ENCODE measurements at places on chromosomes 13 and 19.

GRCh38 chr13:45178349-45179162, 22.3 kb downstream of the KCTD4 start:
- peak; percentile 65 for DNase-seq

GRCh38 chr13:26051231-26051656, 572 bp downstream of the SHISA2 start:
- DNase-seq = peak; percentile 67

DNA sequence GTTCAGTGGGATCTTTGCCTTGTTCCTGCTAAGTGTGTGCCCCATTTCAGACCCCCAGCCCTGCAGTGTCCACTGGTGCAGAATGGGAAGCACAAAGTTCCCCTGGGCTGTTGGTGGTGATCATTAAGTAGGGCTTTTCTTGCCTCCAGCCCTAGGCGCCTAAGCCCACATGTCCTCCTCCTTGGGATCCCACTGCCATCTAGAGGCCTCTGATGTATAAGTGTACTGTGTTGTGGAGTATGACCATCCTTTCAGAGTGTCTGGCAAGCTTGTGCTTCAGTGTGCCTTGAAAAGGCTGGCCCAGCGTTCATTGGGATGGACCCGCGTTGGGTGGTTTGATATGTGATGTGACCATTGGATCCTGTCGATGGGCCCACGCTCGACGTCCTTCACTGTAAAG, 71.2 kb downstream of the WASF3 start:
- DNase-seq = no peak

DNA sequence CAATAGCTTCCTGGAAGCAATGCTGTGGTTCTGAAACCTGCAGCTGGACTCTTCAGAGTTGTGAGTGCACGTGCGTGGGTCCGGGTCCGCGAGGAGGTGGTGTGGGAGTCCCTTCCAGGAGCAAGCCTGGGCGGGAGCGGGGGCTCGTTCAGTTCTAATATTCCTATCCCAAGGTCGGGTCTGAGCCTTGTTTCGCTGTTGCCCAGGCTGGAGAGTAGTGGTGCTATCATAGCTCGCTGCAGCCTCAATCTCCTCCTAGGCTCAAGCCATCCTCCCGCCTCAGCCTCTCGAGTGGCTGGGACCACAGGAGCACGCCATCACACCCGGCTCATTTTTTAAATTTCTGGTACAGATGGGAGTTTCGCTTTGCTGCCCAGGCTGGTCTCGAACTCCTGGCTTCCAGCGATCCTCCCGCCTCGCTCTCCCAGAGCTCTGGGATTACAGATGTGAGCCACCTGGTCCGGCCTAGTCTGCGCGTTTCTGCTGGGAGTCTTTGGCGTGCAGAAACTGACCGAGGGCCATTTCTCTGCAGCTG, 625 bp downstream of the ZFP82 start:
- no peak for DNase-seq

- DNase-seq = no peak
These were observed 27.1 kb upstream of the MYCBP2 start for GRCh38 chr13:77353995-77354394.

DNA sequence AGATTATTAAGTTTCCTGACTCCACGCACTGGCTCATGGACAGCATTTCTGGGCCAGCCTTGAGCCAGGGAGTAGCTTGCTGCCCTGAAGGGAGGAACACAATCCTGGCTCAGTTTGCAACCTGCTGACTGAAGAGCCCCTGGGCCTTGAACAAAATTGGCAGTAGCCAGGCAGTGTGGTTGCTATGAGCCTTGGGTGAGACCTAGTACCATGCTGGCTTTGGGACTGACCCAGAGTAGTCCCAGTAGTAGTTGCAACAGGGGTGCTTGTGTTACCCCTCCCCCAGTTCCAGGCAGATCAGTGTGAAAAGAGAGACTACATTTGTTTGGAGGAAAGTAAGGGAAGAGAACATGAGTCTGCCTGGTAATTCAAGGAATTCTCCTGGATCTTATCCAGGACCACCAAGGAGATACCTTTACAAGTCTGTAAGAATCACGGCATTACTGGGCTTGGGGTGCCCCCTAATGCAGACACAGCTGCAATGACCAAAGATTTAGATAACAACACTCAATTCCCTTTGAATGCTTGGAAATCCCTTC, 22.0 kb downstream of the ITGBL1 start:
- DNase-seq = no peak

- DNase-seq = no peak
These were observed 1291.6 kb upstream of the SLC10A2 start for GRCh38 chr13:104357672-104358354.

GRCh38 chr19:32450217-32450616, 44.6 kb downstream of the DPY19L3 start:
- DNase-seq = no peak

- DNase-seq = no peak
These were observed 199.5 kb downstream of the SUCLA2 start for GRCh38 chr13:47801555-47801954.

- no peak for DNase-seq
These were observed 160.9 kb downstream of the TBC1D4 start for GRCh38 chr13:75321084-75321483.

- no peak for DNase-seq
These were observed 6.0 kb upstream of the KATNAL1 start for GRCh38 chr13:30313311-30313710.

DNA sequence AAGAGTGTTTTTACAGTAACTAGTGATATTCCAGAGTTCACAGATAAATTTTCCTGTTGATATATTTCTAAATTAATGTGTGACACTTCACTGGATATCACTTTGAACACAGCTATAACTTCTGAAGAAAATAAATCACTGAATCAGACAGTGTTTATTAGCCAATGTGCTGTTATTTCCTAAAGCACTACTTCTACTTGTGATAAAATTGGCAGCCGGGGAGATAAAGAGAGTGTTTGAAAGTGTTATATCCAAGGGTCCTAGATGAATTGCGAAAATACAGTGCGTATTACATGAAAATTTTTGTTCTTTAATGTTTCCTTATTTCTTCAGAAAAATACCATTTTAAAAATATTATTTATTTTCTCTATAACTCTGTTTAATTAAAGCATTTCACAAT, 417.5 kb upstream of the ARGLU1 start:
- no peak for DNase-seq

DNA sequence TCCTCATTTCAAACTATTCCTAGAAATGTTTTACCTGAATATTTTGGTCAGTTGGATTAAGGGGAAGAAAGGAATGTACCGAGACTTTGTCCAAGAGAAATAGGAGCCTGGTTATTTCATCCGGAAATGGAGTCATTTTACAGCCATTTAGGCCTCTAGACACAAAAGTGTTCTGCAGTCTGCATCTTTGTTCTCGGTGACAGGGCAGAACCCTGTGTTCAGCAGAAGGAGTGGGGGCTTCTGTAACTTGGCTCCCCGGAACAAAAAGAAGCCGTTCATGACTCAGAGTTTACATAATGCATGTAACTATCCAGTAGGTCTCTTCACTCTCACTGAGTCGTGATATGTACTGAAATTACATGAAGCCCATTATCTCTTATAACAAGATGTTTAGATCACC, 21.6 kb upstream of the FNDC3A start:
- DNase-seq = no peak

DNA sequence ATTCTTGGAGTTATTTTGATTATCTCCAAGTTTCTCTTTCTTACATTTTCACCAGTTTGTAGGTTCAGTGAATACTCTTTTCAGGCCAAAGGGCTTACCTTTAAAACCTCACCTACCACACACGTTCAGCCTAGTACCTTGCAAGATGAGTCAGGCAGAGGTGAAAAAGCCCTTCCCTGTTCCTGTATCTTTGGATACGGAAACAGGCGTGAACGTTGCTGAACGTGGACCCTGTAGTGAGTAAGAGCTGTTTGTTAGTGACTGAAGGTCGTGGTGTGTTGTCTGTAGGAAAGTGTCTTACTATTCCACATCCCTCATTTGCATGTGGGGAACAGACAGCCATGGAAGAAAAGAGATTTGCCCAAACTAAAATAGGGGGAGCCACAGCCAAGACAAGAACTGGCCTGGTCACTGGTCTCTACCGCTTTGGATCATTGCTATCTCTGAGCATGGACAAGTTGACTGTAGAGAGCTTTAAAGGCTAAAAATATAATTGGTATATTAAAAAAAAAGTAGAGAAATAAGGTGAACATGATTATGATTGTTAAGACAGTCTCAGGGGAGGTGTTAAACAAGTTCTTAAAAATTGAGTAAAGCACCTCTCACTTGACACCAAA, 3.5 kb downstream of the CEBPG start:
- DNase-seq = no peak

DNA sequence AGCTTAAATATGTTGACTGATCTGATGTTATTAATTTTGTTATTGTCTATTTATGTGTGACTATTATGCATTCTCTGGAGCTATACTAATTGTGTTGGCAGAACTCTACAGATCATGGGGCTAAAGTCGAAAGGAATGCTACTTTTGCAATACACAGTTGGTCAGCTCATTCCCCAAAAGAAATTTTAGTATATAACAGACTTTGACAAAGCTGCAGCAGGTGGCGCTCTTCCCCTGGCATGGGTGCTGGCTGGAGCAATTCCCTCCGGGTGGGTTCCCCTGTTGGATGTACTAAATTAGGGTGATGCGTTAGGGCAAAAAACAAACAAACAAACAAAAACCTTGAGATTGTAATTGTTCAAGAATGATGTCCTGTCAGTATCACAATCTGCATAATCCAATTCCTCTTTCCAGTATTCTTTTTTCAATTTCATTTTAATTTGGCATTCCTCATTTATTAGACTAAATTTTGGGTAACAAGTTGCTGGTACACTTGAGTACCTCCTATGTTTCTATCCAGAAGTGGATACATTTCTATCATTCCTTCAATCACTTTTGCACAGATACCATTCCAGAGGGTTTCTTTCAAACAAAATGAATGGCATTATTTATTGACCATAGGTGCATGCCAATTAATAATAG, 322.8 kb upstream of the EDNRB start:
- peak; percentile 58 for DNase-seq

- DNase-seq = no peak
These were observed 40.9 kb downstream of the DEDD2 start for GRCh38 chr19:42176649-42176989.

GRCh38 chr19:31070146-31071065, 278.8 kb downstream of the TSHZ3 start:
- DNase-seq = no peak
